Activated CD4-positive, alpha-beta T cell treated with anti-CD3 and anti-CD28 coated beads for 4 hours (primary cell): ENCODE measurements at places on chromosomes 12 and 14.

DNA sequence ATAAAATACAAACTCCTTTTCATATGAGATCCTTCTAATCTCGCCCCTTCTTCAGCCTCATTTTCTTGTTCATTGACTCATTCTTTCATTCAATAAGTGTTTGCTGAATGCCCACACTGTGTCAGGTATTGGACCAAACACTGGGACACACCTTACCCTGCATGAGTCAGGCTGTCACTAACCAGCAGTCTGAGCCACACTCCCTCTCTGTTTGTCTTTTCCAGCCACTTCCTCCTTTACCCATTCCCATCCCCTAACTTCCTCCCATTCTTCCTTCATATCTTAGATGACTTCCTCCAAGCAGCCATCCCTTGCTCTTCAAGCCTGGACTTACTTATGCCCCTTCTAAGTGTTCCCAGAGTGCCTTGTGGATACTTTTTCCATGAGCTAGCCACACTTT is 27.0 kb upstream of the HIF1A start:
- DNase-seq: no peak

GRCh38 chr14:99758121-99758821 is 34.9 kb upstream of the EML1 start:
- no peak for DNase-seq

- DNase-seq: peak; percentile 73
Observed at GRCh38 chr14:39432619-39433451, 602 bp upstream of the FBXO33 start.

DNA sequence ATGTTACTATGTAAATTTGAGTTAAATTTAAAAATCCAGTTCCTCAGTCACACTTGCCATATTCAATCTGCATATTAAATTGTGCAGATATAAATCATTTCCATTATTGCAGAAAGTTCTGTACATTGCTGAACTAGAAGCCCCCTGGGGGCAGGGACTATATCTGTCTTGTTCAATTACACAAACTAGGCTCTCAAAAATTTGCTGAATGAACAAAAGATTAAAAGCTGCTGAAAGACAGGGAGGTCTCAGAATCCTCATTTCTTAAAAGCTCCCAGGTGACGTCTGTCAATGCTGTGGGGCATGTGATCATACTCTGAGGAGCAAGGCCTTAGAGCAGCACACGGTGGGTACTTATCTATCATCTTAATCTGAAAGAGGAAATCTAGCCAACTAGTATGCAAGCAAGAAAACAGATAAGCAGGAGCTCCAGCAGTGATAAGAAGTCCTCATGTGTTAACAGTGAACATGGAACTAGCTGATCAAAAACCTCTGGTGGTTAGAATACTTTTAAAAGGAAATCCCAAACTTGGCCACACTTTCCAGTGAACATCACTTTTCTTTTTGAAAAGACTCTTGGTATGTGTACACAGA is 60.5 kb downstream of the APPL2 start:
- DNase-seq: no peak

DNA sequence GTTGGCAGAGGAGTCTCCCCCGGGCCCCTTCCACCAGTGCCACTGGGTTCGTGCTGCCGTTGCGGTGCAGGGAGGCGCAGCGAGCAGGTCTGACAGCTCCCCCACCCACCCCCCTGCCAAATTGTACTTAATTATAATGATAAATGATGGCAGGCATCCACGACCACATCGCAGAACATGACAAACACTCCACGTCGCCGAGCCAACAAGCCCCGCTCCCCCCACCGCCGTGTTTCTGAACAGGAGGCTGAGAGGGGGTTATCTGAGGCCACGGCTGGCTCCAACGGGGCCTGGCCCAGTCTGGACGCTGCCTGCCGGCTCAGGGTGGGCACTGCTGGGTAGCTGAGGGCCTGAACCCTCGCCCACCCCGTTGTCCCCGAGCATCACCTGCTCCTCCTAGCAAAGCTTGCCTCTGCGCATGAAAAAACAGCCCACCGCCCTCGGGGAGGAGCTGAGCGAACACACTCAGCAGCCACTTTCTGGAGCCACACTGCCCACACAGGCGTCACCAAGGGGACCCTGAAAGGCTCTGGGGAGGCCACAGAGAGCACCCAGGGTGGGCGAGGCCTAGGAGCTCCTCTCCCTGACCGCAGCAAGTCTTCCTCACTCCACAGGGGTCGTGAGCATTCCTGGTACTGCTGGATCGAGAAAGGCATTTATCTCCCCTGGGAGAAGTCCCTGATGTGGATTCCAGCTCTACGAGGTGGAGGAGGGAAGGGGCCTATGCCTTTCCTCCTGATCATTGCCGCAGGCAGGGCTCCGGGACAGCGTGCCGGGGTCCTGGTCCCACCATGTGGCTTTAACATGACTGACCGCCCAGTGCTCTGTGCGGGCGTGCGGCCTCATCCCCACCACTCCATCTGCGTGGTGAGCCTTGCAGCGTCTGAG is 35.4 kb upstream of the DIO3 start:
- DNase-seq: no peak

DNA sequence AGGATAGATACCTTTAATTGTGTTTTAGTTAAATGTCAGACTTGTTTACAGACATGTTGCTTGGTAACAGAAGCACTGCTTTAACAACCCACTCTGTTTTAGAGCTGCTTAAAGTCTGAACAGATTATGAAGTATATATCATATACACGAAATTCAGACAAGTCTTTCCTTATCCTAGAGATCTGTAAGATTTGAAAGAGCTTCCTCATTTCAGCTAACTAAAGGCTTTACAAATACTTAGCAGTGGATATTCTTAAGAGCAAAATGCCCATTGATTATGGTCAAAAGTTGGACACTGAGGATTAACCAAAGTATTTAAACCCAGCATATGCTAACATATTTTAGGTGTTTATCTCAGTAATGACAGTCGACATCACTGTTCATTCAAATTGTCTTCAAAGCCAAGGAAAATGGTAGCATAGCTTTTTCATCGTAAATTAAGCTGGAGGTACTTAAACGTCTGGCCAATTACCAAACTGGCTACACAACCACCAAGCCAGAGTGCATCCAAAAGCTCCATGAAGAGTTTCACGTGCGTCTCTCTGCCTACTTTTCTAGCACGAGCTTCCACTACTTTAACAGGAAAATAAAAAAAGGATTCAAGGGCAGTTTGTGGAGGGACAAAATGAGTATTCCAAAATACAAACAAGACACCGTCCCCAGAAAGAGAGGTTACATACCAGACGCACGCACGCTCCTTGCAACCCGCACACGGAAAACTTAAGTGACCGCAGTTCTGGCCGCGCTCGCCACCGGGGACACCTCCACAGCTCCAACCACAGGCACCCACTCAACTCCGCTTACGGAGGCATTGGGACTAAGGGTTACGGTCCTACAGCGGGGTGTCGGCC is 565 bp downstream of the CEP83 start:
- no peak for DNase-seq

DNA sequence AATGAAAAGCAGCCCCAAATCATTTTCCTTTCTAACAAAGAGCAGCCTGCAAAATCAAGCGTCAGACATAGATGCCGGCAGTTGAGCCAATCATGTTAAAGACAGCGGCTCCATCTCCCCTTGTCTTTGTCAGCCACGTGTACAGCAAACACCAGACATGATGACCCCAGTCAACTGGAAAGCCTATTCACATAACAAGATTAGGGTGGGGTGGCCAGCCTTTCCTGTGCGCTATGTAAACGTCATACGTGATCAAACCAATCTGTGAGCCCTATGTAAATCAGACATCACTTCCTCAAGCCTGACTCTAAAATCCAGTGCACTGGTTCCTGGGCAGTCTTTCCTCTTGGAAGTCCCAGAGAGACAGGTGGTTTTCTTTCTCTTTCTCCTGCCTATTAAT is 9.9 kb upstream of the FICD start:
- DNase-seq: no peak

DNA sequence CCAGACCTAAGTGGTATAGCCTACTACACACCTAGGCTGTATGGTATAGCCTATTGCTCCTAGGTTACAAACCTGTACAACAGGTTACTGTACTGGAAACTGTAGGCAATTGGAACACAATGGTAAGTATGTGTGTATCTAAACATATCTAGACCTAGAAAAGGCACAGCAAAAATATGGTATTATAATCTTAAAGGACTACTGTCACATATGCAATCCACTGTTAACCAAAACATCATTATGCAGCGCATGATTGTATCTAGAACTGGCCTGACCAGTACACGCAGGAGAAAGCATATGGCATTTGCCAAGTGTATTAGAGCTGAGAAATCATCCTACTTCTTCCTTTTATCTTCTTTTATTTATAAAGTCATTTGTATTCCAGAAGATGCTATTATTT is 75.5 kb downstream of the SLC8A3 start:
- DNase-seq: no peak

DNA sequence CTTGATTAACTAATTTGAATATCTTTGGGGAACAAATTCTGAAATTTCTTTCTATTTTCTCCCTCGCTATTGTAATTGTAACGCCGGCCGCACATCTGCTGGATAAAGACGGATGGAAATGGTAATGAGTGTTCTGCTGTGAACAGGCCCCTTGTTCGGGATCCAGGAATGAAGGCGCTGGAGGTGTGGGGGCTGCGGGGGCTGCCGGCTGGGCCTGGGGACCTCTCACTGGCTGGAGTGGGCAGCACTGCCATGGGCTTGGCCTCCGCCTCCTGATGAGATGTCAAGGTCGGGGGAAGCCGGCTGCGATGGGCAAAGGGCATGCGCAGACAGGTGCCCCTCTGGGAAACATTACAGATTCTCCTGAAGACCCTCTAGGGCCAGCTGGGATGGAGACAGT is 175.4 kb downstream of the PHETA1 start:
- DNase-seq: no peak

DNA sequence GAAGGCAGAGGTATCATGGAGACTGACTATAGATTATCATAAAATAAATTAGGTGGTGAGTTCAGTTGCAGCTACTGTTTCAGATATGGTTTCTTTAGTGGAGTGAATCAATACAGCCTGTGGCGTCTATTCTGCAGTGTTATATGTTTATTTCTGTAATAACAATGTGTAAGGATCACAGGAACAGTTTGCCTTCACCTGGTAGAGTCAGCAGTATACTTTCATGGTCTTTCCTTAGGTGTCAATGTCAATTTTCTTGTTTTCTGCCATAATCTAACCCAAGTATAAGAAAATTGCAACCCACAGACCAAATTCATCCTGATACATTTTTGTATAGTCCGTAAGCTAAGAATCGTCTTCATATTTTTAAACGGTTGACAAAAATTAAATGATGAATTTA is 140.4 kb upstream of the ATF7IP start:
- no peak for DNase-seq
